ENCODE measurements at places on chromosomes 13 and 19. TPM values are rescaled to one million over a fixed set of nuclear protein-coding genes. Genes with fewer than 3 reads are reported as not detected.

Gene OLFM2
- 2.1 TPM for total RNA-seq

DNA sequence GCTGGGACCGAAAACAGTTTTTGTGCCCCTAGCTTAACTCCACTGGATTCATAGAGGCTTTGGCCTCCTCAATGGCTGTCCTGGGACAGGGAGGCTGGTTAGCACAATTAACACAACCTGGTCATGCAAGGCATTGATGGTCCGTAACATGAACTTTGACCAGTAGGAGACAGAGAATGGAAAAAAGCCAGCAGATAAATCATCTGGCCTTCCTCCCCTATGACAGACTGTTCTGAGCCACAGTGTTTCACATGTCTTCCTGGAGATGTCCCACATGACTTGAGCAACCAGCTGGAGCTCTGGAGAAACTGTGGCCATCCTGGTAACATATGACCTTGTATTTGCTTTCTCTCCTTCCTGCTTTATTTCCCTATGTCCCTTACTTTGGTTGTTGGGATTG is 244.2 kb downstream of the UQCRFS1 start:
- no peak for DNase-seq

Gene LRRC8E
- total RNA-seq: 9.1 TPM

GRCh38 chr13:57611969-57612368 is 19.6 kb upstream of the PCDH17 start:
- no peak for DNase-seq

DNA sequence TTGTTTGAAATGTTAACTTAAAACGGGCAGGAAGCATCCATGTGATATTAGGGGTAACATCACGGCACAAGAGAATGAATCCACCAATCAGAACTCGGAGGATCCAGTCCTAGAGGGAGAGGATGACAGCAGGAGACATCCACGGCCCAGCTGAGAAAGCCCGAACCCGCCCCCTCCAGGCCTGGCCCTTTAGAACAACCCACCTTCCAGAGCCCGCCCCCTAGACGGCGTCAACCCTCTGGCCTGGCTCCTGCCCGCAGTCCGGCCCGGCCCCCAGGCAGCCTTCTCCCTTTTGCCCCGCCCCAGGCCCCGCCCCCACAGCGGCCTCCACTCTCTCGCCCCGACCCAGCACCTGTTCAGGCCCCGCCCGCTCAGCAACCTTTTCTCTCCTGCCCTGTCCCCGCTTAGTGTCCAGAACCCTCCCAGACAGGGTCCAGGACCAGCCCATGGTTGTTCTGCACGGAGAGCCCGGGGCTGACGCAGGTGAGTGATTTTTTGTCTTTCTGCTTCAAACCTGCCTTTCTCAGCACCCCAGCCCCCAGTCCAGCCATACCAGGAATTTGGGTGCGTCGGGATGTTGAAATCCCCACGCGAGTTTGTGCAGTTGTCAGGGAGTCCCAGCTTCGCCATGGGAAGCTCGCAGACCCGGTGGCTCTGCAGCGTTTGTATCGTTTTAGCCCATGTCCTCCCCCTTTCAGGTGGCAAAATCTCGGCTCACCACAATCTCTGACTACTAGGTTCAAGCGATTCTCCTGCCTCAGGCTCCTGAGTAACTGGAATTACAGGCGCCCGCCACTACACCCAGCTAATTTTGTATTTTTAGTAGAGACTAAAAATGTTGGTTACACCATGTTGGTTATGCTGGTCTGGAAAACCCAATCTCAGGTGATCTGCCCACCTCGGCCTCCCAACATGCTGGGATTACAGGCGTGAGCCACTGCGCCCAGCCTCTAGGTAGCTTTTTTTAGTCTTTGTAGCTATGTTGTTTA is 16.1 kb downstream of the ZNF816 start:
- peak; percentile 81 for DNase-seq

GRCh38 chr19:16456652-16457194 is 15.0 kb downstream of the EPS15L1 start:
- no peak for DNase-seq

DNA sequence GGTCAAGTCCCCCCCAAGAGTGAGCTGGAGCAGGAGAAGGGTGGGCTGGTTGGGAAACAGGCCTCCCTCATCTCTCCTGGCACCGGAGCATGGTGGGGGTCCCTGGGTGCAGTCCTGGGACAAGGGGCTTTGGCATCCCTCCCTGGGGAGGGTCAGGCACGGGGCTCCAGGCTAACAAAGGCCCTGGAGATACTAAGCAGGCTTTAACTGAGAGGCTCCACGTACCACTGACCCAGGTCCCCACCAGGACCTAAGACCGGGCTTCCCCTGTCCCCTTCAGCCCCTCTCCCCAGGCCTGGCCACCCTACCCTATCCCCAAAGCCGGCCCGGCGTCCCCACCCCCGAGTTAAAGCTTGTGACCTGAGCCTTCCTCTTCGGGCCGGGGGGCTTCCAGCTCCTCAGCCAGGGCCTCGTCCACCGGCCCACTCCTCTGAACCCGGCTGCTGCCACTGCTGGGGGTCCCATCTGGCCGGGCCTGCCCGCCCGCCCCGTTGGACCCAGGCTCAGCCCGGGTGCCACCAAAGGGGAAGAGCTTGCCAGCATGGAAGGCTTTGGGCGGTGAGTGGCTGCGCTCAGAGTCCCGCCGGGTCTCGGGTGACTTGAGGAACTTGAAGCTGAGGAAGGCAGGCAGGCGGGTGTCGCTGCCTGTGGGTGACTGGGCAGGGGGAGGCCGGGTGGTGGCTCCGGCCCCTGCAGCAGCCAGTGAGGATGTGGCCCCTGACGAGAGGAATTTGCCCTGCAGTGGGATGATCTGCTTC is 10.1 kb downstream of the ANO8 start:
- no peak for DNase-seq

DNA sequence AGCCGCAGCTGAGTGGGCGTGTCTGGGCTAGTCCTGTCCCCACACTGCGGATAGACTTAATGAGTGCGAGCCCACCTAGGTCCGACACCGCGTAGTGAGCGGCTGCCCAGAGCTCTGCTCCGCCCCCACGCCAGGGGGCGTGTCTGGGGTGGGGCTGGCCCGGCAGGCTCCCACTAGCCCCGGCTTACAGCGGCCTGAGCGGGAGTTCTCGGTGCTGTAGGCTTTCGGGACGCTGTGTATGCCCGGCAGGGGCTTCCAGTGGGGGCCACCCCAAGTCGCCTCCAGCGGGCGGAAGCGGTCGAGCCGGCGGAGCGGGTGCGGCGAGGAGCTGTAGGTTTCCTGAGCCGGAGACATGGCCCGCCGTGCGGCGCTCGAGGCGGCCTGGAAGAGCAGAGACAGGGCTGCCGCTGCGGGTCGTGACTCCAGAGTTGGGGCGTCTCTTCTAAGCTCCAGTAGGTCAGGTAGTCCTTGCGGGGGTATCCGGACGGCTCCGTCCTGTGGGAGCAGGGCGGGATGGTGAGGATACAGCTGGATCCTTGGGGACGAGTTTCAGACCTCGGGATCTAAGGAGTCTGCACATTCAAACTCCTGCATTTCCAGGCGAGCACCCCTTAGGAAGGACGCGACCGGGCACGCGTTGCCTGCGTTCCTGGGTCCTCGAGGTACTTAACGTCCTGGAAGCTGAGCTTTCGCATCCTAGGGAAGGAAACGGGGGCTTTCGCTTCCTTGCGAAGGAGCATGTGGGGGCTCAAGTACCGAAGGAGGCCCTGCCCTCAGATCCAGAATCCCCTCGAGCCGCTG is 1.2 kb downstream of the CGB7 start:
- peak; percentile 74 for DNase-seq

GRCh38 chr13:91108315-91108714 is 239.2 kb upstream of the MIR17HG start:
- DNase-seq: no peak

GRCh38 chr19:57438925-57439324 is 3.8 kb downstream of the ZNF749 start:
- no peak for DNase-seq

DNA sequence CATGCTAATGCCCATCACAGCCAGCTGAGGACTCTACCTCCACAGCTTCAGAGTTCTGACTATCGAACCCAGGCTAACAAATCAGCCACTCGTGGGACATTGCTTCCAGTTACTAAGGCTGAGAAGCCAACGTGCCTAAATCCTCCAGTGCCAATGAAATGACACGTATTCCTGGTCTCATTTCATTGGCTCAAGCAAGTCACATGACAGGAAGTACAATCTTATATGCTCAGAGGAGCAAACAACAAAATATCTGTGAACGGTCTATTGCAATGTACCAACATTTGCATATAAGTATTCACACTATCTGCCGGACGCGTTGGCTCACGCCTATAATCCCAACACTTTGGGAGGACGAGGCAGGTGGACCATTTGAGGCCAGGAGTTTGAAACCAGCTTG is 12.8 kb upstream of the IZUMO2 start:
- DNase-seq: no peak

DNA sequence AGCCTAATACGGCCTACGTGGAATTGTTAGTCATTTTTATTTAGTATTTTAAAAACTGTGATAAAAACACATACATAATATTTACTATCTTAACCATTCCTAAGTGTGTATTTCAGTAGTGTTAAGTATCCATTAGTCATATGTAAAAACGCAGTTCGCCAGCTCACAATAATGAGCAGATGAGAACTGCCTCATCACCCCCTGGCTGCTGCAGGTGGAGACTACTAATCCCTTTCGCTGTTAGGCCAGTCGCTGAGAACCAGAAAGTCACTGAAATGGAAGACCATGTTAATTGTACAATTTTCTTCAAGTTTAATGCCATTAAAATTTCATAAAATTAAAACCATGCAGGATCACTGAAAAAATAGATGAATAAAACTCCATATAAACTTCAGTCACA is 1.6 kb downstream of the ESD start:
- DNase-seq: no peak

Gene S1PR4
- 5.1 TPM for total RNA-seq

GRCh38 chr13:113552079-113552478 is 32.5 kb upstream of the TFDP1 start:
- no peak for DNase-seq

GRCh38 chr19:56927791-56928207 is 87.3 kb upstream of the PEG3 start:
- DNase-seq: no peak

- peak; percentile 65 for DNase-seq
Observed at GRCh38 chr19:33388231-33388724, 14.8 kb downstream of the CEBPG start.

DNA sequence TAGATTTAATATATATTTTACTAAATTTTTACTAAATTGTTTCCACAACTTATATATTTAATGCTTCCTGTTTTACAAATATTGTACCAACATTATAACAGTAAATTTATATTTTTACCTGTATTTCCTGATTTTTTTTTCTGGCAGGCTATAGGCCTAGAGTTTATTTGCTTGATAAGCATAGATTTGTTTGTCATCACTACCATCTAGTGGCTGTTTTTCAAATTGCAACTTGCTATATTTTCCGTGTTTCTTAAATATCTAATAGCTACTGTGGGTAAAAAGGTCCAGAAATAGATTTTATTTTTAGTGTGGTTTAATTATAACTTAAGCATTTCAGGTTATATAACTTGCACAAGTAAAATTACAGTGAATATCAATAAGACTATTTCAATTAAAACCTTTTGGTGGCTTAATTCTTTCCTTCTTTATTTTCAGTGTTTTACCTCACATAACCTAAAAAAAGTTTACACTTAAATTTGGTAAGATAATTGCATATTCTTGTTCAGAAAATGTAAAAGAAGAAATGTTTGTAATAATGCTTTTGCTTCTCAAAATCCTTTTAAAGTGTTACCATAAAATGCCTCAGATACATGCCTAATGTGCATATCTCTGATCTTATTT is 60.6 kb downstream of the NDFIP2 start:
- no peak for DNase-seq

Gene LRRC25
- total RNA-seq: 13.1 TPM

DNA sequence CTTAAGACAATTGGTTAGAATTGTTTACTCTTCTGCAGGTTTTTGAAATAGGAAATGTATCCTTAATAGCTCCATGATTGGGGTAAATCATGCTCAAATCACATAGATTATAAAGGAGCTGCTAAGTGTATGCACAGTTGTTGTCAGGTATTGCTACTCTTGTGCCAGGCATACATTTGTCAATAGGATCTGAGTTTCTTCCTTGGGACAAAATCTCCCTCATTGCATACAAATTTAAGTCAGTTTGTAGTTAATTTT is 109.3 kb upstream of the MLNR start:
- peak; percentile 14 for DNase-seq

DNA sequence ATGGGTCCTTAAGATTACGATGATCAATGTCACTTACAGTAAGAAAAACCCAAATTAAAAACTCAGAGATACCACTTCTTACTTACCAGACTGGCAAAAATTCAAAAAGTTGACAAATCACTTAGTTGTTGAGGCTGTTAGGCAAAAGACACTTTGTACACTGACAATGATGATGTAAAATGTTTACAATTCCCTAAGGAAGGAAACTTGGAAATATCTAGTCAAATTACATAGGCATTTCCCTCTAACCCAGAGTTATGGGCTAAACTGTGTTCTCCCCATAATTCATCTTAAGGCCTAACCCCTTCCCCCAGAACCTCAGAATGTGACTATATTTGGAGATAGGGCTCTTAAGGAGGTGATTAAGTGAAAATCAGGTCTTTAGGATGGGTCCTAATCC is 12.0 kb downstream of the TGDS start:
- DNase-seq: no peak

GRCh38 chr13:40992678-40993518 is 26.2 kb downstream of the ELF1 start:
- DNase-seq: no peak

Gene ZNF100
- 15.7 TPM for total RNA-seq

DNA sequence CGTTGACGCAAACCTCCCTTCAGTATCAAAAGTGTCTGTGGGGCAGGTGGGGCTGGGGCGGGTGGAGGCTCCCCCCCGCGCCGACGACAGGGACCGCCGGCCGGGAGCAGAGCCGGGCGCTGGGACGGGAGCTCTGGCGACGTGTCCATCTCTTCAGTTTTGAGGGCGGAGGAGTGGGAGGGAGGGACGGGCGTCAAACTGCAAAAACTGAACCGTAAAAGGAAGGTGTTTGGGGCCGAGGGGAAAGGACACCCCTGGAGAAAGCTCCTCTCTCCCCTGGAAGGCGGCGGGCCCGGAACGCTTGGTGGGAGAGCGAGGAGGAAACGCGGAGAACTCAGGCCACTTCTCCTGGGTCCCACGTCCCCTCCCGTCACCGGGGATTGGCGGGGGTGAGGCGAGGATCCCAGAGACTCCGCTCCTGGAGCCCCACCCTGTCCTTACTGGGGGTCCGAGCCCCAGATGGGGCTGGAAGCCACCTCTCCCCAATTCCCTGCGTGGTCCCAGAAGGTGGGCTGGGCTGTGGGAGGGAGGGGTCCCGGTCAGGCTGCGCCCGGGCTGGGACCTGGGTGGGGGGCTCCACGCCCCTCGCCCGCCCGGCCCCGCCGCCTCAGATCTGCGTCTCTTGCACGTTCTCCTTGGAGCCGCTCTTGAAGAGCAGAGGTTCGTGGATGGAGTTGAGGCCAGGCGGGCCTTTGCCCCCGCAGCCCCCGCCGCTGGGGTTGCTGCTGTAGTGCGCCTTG is 3.4 kb upstream of the ASPDH start:
- DNase-seq: no peak

Data from kidney (tissue), 22 donors.